ENCODE measurements at places on chromosomes 12 and 14.

DNA sequence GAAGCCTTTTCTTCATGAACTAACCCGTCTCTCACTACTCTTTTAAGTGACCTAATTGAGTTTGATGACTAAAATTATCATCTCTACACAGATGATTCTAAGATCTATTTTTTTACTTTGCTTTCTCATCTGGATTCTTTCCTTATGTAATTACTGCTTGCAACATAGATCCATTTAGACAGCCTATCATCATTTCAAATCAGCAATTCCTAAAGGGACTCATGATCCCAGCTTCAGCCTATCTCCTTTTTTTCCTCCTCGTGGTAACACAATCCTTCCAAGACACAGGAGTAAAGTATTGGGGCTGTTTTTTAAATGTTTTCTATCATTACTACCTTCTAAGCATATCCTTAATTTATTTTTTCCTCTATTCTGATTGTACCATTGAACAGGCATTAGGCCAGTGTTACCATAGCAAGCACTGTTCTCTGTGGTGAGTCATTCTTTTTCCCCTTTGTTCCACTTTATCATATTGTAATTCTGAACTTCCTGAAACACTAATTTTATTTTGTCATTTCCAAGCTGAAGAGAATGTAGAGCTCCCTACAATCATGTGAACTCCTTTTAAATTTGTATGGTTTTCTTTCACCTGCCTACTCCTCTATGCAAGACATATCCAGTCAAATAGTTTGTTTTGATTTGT is 190.4 kb upstream of the FAR2 start:
- DNase-seq, result no peak

- DNase-seq, result no peak
Observed at GRCh38 chr14:74955229-74956026, at the start of gene PGF. PGF (minus strand) TSS chr14:74955597; CDS start chr14:74955242, 355 bp downstream.

DNA sequence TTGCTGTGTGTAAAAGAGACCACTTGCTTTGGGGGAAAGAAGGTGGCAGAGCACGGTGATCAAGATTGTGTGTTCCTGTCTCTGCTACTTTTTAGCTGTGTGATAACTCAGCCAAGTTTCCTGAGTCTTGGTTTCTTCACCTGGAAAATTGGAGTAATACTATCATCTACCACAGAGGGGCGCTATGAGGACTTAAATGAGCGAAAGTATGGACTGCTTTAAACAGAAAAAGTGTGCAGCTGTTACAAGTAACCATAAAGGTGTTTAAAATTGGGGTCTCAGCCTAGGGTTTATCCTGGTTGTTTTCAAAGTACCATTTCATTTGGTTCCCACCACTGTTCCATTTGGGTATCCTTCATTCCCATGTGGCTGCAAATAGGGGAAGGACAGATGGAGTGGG is 65.9 kb upstream of the WSCD2 start:
- DNase-seq, result no peak

DNA sequence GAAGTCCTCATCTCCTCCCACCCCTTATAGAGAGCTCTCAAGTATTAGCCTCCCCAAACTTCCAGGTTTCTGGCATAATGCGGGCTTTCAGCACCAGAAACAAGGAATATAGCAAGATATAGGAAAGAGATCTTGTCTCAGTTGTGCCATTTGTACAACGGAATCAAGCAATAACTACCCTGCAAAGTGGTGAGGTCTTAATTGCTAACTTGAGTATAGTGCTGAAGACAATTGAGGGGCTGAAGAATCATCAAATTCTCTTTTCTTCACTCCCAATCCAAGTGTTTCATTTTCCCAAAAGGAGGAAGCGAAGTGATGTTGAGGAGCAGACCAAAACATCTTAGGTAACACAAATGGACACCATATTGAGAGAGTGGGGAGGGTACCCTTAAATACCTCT is 26.8 kb upstream of the ANP32D start:
- no peak for DNase-seq

DNA sequence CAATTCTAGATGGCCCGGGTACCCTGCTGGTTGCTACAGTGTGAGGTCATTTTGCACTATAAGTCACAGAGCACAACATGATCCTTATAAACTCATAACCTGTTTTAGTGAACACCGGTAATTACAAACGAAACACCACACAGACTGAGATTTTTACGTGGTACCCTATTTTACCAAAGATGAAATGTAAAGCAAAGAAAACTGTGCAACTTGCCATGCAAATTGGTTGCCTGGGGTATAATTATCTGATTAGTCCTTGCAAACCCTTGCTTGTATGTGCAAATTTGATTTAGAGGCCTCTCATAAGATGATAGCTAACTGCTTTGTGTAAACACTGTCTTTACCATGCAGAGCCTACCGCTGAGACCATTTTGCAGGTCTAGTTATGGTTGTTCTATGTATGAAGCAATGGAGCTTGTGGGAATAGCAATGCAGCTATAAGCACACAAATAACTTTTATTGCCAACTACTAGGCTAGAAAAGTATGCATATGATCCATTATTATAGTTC is 372.1 kb upstream of the FAR2 start:
- no peak for DNase-seq

DNA sequence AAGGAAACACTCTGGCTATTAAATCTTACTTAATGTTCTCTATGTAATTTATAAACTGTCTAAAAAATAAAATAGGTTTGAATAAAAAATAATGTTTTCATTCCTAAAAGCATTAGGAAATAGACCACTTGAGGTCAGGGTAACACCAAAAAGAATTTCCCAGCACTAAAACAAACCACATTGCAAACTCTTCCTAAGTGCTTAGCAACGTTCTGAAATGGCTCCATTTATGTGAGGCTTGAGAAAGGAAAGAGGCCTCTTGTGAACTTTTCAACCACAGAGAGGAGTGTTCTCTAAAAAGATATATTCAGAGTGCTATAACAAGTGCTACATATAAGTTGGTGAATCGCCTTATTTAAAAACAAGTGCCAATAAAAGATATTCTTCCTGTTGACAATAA is 42.7 kb downstream of the ALX1 start:
- no peak for DNase-seq

- DNase-seq, result no peak
Observed at GRCh38 chr12:27987331-27987730, 14.8 kb upstream of the PTHLH start.

- no peak for DNase-seq
Observed at GRCh38 chr12:123076604-123077297, 74.1 kb downstream of the PITPNM2 start.

DNA sequence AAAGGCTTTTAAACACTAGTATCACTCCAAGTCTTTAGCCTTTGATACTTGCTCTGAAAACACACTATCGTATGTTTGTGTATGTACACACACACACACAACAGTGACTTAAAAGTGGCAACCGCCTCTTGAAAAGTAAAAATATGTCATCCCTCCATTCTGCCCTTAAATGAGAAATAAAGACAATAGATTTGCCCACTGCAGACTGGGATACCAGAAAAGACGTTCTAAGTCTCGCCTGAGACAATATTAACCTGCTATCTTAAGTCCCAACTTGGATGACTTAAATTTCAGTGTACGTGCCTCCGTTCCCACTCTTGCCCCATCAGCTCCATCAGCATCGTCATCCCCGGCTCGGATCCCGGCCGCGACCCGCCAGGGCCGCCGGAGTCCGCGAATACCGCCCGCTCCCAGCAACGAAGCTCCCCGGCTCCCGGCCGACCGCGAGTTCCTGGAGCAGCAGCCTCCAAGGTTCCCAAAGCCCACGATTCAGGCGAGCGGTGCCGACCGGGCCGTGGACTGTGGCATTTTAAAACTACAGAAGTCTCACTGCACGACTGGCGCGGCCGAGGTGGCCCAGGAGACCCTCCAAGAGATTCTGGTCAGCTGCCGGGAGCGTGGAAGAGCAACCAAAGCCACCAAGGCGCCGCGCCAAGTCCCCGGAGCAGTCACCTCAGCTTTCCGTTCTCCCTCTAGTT is 2.8 kb upstream of the ARID2 start:
- DNase-seq, result no peak

DNA sequence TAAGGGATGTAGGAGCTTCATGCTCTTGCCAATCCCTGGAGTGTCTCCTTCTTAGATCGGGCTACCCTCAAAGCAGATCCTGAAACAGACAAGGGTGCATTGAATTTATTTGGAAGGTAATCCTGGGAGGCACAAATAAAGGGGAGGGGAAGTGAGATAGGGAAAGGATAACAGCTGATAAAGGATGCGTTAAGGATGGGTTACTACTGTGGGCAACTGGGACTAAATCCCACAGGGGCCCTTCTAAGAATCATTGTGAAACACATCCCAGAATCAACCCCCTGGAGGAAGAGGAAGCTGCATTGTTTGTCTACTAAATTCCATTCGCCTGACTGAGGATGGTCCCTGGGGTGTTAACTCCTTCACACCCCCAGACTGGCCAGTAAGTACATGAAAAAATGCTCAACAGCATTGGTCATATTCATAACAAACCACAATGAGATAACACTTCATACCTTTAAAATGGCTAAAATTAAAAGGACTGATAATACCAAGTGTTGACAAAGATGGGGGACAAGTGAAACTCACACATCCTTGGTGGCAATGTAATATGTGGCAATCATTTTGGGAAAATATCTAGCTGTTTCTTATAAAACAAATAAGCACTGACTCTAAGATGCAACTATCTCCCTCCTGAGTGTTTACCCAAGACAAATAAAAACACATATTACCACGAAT is 37.0 kb upstream of the CMKLR1 start:
- DNase-seq, result no peak

- no peak for DNase-seq
Observed at GRCh38 chr12:60101715-60102114, 505.9 kb downstream of the SLC16A7 start.

DNA sequence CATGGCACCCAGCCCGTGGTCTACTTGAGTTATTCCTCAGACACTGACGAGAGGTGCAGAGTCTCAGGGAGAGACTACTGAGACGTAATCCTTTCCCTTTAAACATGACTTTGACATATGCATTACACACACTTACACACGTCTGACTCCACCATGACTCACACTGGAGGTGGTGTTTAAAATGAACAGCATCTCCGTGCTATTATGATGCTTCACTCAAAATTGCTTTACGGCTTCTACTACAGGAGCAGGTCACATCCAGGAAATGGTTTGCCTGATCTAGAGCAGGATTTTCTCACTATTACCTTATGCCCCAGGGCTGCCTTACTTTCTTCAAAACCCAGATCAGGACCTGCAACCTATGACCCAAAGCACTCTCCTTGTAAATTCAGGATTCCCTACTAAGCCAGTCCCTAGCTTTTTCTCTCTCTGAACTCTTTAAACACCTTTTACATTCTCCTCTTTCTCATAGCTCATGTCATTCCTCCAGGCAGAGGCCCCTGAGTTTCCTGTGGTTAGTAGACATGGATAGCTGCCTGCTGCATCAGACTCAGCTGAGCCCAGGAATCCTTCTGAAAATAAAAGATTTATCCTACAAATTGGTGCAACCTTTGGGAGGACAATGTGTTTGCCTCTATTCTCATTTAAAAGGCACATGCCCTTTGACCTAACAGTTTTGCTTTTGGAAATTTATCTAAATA is 31.2 kb downstream of the TMCC3 start:
- DNase-seq, result peak; percentile 99

GRCh38 chr12:92075425-92075914 is 70.2 kb downstream of the BTG1 start:
- DNase-seq, result no peak

DNA sequence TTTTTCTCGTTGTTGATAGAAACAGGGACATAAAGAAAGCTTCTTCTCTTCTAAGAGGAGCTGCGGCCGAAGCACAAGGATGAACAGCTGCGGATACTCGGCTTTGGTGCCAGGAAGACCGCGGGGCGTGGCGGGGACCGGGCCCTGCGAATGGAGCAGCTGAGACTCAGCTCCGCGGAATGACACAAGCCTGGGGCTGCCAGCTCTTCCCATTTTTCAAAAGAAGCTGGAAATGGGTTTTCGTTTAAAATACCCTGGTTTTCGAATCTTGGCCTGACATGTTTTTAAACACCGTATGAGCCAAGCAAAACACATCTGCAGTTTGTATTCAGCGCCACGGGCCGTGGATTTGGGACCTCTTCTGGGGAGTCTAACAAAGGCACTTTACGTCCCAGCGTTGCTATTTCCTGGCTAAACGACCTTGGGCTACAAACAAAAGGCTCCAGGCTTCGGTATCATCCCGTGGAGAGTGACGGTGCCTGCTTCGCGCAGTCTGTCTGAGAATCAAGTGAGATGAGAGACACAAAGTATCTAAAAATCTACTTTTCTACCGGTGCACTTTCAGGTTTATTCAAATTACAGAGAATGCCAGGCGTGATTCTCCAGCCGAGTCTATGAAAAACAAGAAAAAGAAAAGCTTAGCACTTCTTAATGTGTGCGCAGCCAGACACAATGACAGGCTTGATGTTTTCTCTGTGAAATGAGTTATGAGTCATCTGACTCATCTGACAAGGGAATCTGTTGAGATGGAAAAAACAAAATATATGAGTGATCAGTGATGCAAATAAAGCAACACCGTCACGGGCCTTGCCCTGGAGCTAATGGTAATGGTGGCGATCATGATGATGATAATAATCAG is 114.0 kb upstream of the TMEM132D start:
- no peak for DNase-seq

- DNase-seq, result no peak
Observed at GRCh38 chr14:72060460-72060859, 128.2 kb downstream of the RGS6 start.

GRCh38 chr12:9925705-9926393 is 6.3 kb downstream of the CLEC2A start:
- DNase-seq, result no peak

Measured in epithelial cell of prostate (primary cell).